NCI-H187 (cell line): ENCODE measurements at places on chromosomes 4 and X.

- no peak for DNase-seq
Measured at GRCh38 chr4:6273661-6273990, 4.0 kb downstream of the WFS1 start.

DNA sequence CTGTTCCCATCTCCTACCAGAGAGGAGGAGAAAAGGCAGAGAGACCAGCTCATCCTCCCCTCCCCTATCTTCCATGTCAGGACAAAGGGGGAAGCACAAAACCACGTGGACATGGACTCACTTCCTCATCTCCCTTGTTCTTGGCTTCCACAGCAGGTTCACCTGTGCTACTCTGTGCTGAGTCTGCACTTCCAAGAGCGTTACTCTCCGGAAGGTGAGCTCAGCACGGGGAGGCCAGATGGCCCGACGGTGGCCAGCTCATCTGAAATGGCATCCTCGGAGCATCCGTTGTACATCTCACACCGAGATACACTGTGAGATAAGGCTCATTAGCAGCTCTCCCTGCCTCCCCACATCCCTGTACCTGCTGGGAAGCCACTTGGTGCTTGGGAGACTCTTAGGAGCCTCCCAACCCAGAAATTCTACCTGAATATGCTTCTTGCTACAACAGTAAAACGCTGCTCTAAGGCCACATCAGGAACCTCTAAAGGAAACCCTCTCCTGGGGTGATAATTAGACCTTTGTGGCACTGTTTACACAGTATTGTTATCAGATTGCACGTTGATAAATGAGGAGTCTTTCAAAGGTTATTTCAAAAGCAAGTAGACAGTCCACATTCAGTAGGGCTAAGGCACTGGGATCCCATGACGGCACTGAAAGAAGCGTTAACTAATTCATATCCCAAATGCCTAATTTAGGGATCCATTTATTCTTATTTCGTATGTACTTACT, 19.4 kb downstream of the LGI2 start:
- DNase-seq = no peak

GRCh38 chrX:27619459-27619858, 29.3 kb downstream of the DCAF8L2 start:
- no peak for DNase-seq

DNA sequence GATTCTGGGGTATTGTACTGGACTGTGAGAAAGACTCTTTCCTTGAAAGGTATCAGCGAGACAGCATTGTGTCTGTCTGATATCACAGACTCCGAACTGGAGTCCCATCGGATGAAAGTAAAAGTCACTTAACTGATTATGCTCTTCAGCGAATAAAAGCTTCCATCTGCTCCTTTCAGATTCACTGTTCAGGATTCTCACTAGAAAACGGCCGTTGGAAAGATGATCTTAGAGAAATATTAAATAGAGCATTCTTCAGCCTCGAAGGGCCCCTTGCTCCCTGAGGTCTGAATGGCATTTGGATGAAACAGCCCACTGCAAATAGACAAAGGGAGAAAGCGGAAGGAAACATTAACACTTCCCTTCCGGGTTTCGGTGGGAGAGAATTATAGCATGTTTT, 416.2 kb upstream of the PRKX start:
- DNase-seq = peak; percentile 35

DNA sequence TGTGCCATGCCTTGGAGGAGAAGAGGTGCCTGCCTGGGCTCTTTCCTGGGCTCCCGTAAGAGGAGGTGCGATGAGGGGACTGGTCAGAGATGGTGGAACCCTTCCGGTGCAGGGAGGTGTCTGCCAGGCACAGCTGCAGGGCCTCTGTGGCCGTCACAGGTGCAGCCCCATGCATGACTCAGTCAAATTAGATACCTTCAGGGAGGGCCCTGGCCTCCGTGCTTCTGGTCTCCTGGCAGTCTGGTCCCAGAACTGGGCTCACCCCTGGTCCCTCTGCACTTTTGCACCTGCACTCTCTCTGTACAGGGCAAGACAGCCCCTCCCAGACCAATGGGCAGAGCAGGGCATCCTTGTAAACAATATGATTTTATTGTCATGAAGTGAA, 49.9 kb upstream of the LRPAP1 start:
- DNase-seq = no peak

GRCh38 chr4:101914761-101915160, 124.2 kb downstream of the BANK1 start:
- no peak for DNase-seq
